ENCODE measurements at places on chromosomes 2 and 18.

DNA sequence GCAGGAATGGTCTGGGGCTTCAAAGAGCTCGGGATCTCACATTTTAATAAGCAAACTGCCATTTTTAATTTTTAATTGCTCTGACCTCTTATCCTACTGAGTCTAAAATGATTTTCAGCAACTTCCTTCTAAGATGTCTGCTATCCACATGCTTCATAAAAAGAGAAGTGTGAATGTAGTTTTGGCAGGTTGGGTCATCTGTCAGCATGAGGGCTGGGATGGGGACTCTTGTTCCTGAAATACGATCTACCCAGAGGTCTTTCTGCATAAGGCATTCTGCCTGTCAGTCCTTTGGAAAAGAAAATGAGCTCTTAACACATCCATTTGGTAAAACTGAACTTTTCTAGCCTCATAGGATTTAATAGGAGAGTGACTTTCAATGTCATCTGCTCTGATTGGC lies 252.8 kb upstream of the APCDD1 start:
- no peak for DNase-seq

DNA sequence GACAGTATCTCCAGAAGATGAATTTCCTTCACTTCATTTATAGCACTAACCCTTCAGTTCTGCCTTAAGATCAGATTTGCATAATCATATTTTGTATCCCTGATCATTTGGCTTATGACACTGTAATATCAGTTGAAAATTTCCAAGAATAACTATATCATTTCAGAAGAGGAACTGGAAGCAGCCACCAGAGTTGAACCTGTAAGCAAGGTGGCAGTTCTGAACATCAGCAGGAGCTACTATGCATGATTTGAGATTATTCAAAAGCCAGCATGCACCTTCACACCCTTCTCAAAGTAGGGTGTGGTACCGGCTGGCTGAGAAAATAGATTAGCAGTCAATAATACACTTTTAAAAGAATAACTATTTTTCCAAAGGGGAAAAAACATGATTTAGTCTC lies 328.2 kb downstream of the DLGAP1 start:
- DNase-seq: no peak

DNA sequence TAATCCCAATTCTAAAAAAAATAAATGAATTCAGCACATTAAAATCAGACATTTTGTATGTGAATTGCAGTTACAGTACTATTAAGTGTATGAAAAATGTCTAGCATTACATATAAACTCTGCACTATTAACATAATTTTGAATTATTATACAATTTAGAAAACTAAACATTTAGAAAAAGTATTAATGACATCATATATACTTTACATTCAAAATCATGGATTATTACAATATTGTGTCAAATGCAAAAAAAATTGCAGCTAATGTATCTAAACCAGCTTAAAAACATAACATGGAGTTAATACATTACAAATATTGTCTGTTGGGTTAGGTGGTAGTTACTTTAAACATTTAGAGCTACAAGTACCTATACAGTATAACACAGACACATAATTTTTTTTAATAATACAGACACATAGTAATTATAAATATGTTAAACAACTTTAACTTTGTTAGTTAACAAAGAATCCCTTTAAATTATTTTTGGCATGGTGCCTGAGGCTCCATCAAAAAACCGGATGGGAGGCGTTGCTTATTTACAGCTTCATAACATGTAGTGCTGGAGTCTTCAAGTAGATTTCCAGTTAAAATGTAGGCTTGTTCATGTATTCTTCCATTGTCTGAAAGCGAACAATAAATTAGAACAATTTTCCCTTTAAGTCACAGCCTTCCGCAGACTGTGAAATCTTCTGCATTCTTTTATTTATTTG lies 79.1 kb downstream of the AP1S3 start:
- DNase-seq: no peak

- no peak for DNase-seq
These were observed 4.8 kb downstream of the ATOH8 start for GRCh38 chr2:85758361-85759256.

GRCh38 chr2:190599546-190600220 lies 49.2 kb upstream of the NAB1 start:
- DNase-seq: no peak

- no peak for DNase-seq
These were observed 20.4 kb downstream of the DSG4 start for GRCh38 chr18:31396796-31397612.

- no peak for DNase-seq
These were observed 76.2 kb upstream of the UPP2 start for GRCh38 chr2:158025255-158025996.

- DNase-seq: no peak
These were observed 103.1 kb upstream of the CXCR4 start for GRCh38 chr2:136221026-136221425.

GRCh38 chr2:28046921-28047320 lies 156.4 kb downstream of the BABAM2 start:
- DNase-seq: no peak

GRCh38 chr18:48887905-48888772 lies 62.6 kb downstream of the SMAD7 start:
- no peak for DNase-seq

DNA sequence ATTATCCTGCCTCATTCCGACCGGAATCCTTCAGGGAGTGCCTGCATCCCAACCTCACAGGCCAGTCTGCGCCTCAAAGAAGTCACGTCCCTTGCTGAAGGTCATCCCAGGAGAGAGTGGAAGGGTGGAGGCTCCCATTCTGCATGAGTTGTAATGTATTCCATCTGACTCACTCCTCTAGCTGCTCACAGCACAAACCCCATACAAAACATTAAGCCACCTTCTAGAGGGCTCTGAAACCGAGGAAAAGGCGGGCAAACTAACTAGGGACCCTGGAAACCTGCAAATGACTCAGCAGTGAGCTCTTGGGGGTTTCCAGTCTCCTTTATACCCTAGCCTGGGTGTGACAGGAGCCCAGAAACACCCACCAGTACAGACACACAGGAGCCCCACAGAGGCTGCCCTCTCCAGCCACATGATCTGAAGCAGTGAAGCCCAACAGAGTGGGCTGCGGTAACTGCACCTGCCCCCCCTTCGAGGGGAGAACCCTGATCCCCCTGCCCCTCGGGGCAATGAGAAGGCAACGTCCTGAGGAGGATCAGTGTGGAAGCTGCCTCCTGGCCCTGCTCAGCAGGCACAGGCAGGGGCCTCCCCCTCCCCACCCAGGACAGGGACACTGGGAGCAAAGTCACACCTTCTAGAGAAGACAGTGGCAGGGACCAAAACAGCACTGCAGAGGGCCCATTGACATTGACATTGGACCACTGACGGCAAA lies 69.3 kb upstream of the SNTG2 start:
- no peak for DNase-seq

DNA sequence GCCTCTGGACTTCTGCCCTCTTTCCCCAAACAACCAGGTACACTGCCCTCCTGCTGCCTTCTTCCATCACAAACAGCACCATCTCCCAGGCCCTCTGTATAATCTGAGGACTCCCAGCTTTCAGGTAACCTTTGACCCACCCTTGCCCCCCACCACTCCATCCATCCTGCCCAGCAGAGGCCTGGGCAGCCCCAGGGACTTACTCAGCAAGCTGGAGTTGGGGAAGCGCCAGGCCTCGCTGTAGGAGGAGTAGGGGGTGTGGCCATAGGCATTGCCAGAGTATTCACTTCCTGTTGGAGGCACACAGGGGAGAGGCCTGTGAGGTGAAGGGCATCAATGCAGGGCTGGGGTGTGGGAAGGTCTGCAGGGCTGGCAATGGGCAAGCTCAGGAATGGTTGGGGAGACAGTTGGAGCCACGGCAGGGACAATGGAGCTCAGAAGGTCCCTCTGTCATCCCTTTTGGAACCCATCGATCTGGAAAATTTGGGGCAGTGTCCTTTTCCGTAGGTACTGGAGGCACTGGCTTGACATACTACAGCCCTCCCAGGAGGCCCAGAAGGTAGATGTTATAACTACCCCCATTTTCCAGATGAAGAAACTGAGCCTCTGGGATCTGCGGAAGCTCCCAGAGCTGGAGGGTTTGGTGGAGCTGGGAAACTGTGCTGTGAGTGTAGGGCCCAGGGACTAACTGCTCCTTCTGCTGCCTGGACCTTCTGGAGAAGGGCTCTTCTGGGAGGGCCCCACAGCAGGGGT lies 46.3 kb downstream of the PSD4 start:
- no peak for DNase-seq

GRCh38 chr2:8582651-8583399 lies 99.0 kb upstream of the ID2 start:
- DNase-seq: no peak

DNA sequence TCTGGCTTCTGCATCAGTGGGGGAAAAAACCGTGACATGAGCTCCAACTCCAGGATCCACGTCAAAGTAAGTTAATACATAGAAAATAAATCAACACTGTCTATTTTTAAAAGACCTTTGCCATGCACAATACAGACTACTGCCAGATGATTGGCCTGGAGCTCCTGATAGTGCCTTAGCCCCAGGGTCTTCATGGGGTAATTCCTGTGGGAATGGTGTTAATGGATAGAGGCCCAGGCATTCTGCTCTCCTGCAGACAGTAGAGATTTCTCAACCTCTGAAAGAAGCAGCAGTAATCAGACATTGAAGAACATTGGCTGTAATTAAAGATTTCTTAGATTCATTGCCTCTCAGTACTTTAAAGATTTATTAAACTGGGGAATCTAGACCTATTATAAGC lies 4.3 kb upstream of the PLCL1 start:
- DNase-seq: no peak

DNA sequence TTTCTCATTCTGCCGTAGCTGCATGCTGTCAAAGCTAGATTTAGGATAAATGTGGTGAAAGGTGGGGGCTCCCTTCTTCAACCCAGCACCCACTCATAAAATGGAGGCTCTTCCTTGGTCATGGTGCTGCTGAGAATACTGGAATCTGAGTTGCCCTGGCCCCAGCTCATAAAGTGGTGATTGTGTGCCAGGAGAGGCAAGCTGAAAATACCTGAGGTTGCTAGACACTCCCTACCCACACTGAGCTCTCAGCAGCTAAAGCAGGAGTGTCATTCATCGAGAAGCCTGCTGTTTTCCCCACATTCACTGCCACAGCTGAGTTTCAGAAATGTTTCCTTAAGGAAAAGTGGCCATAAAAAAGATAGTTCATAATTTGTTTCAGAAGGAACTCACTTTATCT lies 297.1 kb upstream of the RBMS1 start:
- DNase-seq: no peak

DNA sequence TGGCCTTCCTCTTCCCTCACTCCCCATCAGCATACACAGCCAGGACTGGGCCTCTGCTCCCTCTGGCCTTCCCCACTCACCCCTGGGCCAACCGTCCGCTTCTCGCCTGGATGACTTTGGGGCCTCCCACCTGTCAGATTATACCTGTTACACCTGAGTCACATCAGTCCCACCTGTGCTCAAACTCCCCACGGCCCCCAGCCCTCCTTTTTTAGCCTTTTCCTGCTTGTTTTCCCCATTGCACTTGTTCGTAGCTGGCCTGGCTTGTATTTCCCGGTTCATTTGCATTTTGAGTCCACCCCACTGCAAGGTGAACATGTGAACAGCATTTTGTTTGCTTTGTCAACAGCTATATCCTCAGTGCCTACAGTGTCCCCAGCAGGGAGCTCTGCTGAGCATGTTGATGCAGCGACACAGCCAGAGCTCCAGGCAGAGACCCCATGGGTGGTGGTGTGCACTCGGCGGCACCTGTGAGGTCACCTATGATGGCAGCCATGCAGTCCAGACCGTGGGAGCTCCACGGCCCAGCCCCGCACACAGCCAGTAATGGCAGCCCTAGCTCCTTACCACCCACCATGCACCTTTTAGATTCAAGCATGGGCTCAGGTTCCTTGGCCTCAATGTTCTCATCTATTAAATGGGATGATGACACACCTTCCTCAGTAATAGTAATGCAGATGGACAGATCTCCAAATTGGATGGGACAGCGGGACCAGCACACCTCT lies 276.4 kb upstream of the HS6ST1 start:
- DNase-seq: no peak

GRCh38 chr2:220188031-220188430 lies 560.6 kb downstream of the SLC4A3 start:
- no peak for DNase-seq

DNA sequence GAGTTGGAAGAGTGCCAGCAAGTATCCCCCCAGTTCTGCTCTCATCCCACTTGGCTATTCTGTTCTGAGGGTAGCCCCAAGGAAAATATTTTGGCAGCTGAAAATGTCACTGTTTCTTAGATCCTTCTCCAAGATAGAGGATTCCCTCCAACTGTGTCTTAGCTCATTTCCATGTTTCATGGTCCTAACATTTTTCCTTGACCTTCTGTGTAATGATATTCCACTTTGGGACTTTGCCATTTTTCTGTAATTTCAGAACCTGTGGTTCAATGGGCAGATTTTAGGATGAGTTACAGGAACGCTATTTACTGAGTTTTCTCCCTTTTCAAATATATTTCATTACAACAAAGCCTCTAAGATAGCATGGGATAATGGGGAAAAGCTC lies 34.7 kb downstream of the NHEJ1 start:
- no peak for DNase-seq

GRCh38 chr2:234949762-234950434 lies 1.9 kb upstream of the SH3BP4 start:
- no peak for DNase-seq

DNA sequence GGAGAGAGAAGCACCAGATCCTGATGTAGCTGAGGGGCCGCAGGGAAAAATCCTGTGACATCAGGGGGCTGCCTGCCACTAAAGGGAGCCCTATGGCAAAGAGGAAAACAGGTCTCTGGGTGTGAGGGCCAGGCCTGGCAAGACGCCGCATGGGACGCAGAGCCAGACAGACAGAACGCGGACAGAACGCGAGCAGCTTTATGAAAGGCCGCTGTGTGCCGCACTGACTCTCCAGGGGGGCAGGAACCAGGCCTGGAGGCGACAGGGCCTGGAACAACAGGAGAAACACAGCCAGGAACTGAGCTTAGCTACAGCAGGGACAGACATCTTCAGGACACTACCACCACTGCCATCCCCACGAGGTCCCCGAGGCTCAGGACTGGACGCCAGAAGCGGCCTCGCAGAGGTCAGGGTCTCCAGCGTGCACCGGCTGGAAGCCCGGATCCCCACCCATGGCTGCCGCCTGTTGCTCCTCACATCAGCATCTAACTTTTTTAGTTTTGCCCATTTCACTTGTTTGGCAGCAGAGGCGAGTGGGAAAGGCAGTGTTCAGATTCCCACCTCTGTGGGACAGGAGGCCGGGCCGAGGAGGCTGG lies 131.6 kb downstream of the VAPA start:
- DNase-seq: no peak

GRCh38 chr18:43160509-43160908 lies 45.0 kb upstream of the RIT2 start:
- DNase-seq: no peak

DNA sequence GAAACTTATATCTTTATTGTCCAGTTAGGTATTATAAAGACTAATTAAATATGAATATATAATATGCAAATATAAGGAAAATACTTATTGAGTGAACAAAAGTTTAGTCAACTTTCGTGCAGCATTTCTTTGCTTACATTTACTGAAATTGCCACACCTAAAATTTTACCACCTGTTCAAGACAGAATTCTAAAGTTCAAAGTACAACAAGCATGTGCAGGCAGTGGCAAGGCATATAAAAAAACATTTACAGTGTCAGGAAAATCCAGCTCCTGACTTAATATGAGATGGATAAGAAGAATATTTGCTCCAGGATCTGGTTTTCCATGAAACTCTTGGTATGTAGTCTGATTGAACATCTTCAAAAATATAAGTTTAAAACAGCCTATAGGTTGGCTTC lies 4.8 kb downstream of the ITPRID2 start:
- no peak for DNase-seq

Data from cortex of kidney (tissue), 1 donor.